Stimulated activated CD4-positive, alpha-beta T cell treated with anti-CD3 and anti-CD28 coated beads, Interleukin-15, amount 100 ng/mL, for 24 hours (primary cell): ENCODE measurements at places on chromosomes 1 and 21.

GRCh38 chr21:35905096-35905962 lies 155.0 kb downstream of the SETD4 start:
- DNase-seq = no peak

DNA sequence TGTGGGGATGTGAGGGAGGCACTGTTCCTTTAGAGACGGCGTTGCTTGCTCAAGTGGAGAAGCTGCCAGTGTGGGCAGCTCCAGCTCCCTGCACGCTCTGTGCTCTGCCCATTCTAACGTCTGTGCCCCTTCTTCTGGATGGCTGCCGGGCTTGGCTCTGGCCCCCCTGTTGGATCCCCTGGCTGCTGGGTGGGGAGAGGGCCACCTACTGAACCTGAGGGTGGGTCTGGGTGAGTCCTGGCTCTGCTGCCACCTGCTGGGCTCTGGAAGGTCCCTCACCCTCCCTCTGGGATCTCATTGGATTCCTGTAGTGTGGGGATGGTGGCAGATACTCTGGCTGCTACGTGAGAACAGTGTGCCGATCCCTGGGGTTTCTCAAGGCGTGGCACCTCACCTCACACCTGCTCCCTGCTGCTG lies 5.0 kb downstream of the PFKL start:
- DNase-seq = peak; percentile 67

DNA sequence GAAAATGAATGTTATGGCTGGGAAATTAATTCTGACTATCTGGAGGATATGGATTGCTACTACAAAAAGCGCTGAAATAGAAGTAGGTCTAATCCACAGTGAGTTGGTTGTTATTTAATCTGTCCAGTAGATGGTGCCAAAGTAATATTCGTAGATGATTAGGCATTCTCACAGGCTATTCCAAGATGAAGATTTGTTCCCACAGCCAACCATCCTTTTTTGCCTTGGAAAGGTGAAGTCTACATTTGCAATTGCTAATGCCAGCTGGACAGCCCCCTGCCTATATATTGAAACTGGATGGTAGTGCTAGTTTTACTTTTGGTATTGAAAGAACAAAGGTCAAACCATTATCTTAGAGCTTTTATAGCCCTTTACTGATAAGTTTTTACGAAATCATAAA lies 43.8 kb downstream of the RBM11 start:
- no peak for DNase-seq

DNA sequence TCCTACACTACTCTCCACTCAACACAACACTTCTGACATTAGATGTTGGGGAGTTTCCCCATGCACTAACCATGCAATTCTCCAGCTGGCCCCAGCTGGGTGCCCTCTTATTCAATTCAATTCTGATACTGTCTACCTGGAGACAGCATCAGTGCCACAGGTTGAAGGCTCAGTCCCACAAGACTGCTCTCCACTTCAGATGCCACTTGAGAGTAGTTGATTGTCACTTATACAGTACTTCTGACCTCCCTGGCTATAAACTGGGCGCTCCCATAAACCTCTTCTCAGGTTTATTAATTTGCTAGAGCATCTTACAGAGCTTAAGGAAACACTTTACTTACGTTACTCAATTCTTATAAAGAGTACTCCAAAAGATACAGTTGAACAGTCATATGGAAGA lies 442.3 kb downstream of the LRRIQ3 start:
- no peak for DNase-seq

- DNase-seq = no peak
These were observed 735.4 kb downstream of the LTN1 start for GRCh38 chr21:28257276-28257675.
